ENCODE measurements at places on chromosomes 3 and 15.

GRCh38 chr3:89474333-89475130, 367.1 kb downstream of the EPHA3 start:
- no peak for DNase-seq

- no peak for DNase-seq
Measured at GRCh38 chr3:11134794-11135193, 19.5 kb upstream of the HRH1 start.

GRCh38 chr3:58215317-58216025, 4.7 kb upstream of the DNASE1L3 start:
- no peak for DNase-seq

DNA sequence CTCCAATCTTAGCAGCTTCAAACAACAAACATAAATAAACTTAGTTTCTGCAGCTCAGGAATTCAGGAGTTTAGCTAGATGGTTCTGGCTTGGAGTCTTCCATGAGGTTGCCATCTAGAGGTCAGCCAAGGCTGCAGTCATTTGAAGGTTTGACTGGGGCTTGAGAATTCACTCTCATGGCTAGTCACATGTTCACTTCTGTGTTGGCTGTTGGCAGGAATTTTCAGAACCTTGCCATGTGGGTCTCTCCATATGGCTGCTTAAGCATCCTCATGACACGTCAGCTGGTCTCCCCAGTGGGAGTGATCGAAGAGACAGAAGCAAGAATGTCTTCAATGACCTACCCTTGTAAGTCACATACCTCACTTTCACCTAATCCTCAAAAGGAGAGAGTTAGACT, 269.2 kb upstream of the CNTN3 start:
- no peak for DNase-seq

- no peak for DNase-seq
Measured at GRCh38 chr3:27458929-27459328, 25.3 kb downstream of the SLC4A7 start.

GRCh38 chr15:64665179-64665578, 110.2 kb downstream of the RBPMS2 start:
- DNase-seq: no peak

DNA sequence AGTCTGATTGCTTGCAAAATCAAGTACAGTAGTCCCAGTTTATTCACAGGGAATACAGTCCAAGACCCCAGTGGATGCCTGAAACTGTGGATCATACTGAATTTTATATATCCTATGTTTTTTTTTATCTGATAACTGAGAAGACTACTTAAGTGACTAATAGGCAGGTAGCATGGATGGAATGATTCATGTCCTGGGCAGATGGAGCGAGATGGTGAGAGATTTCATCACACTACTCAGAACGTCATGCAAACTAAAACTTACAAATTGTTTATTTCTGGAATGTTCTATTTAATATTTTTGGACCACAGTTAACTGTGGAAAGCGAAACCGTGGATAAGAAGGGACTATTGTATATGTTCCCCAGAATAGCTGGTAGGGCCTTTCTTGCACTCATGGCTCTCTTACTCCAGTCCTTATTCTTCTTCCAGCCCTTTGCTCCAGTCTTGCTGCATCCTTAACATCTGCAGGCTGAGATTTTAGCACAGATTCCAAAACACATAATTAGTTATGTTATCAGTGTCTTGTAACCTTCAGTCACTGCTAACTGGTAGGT, 290.0 kb downstream of the ADAMTSL3 start:
- DNase-seq: no peak

- no peak for DNase-seq
Measured at GRCh38 chr3:48716508-48716981, 476 bp downstream of the IP6K2 start.

GRCh38 chr3:54600441-54601204, 327.2 kb downstream of the LRTM1 start:
- DNase-seq: no peak

DNA sequence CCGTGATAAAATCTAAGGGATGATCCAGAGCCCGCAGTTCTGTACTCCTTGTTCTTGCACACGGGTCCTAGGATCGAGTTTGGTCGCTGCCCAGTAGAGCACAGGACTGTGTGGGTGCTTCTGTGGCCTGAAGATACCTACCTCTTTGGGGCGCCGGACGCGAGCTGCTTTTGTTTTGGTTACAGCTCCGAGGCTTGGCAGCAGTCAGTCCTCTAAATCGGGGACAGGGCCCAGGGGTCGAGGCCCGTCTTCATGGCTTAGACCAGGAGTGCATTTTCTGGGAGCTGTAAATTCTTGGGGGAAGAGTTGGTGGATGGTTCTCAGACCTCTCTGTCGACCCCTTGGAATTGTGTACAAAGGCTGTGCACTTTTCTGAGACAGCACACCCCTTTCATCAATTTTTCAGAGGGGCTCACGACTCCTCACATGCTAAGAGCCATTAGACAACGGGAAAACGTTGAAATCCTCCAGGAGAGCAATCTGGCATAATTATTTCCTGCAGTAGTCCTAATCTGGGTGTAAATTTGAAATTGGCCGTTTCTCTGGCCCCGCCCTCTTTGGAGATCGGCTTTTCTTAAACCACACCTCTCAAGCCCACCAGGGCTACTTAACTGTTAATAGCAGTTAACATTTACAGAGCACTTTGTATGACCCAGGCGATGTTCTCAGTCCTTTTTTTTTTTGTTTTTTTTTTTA, 928 bp downstream of the CEP97 start:
- no peak for DNase-seq

- DNase-seq: no peak
Measured at GRCh38 chr15:80502782-80503181, 98.6 kb downstream of the ARNT2 start.

GRCh38 chr3:22981861-22982260, 221.3 kb upstream of the UBE2E2 start:
- DNase-seq: no peak

- DNase-seq: no peak
Measured at GRCh38 chr3:51670053-51670822, 814 bp upstream of the TEX264 start.

DNA sequence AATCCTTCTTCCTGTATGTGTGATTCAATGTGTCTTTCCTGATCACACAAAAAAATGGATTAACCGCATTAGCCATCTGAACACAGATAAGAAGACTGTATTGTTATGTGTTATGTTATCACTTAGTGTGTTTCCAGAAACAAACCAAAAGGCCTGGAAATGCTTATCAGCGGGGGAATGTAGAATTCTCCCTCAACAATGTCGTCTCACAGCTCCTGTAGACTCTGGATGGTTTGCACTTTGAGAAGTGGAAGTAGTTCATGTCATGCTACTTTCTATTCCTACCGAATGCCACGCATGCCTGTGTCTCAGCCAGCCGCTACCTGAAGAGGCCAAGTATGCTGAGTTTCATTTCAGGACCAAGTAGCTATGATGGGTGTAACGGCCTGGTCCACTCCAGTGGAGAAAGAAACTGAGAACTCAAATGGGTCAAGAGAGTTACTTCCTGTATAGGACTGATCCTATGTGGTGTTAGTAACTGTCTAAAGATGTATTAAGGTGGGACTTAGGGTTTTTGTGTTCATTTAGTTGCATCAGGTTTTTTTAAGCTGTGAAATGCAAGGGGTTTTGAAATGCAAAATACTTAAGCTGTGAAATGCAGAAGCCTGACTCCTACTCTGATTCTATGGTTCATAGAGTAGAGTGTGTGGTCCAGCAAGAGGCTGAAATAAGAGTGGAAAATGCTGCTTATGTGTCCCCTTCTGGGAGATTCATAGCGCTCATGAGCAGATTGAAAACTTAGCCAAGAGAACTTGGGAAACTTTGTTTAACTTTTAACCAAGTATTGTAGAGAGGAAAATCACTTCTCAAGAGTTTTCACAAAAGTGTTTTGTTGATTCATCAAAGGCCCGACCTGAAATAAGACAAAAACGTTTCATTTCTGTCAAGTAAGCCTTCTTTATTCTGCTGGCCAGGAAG, 118.5 kb upstream of the LMOD3 start:
- no peak for DNase-seq

DNA sequence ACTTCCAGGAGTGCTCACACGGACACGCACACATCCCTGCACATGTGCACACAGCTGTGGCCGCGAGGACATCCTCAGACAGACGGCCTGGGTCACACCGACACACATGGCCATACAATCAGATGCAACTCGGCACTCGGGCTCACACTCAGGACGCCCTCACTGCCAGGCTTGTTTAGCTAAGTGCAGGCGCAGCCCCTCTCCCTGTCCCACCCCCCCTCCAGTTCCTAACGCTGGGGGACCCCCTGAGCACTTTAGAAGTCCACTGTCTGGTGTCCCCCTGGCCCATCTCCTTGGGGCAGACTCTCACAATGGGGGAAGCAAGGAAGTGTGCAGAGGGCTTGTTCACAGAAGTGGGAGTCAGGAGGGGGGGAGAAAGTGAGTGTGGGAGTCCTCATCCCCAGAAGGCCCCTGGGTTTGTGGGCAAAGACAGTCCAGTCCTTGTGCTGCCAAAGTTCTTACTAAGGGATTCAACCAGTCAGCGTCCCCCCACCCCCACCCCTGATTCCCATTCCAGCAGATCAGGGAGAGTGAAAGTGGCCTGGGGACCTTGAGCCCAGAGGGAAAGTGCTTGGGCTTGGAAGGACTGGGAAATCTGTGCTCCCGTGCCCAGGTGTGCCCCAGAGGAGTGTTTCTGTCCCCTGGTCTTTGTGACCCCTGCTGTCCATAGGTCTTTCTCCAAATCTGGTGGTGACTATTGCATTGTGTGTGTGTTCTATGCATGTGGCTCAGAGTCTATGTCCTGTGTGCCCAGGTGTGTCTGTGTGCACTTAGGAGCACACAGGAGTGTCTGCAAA, 767 bp upstream of the GATA2 start:
- no peak for DNase-seq

DNA sequence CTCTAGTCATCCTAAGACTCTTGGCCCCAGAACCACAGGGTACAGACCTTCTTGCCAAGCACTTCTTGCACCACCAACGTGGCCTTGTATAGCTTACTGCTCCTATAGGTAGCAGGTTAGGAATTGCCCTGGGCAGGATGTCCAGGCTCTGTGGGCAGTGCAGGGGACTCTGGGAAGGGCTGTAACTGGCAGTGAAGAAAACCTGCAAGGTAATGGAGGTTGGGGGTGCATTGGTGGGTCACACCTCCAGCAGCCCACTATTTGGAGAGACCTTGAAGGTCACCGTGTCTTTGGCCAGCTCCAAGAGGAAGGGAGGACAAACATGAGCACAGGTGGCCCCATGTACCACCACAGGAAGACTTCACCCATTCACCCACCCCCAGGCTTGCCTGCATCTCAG, 21.3 kb upstream of the XYLB start:
- DNase-seq: no peak

- no peak for DNase-seq
Measured at GRCh38 chr15:64137226-64137833, 14.2 kb upstream of the SNX22 start.

GRCh38 chr3:168425936-168426595, 330.3 kb upstream of the GOLIM4 start:
- DNase-seq: no peak

GRCh38 chr3:32817257-32817557, 590 bp upstream of the TRIM71 start:
- DNase-seq: no peak

DNA sequence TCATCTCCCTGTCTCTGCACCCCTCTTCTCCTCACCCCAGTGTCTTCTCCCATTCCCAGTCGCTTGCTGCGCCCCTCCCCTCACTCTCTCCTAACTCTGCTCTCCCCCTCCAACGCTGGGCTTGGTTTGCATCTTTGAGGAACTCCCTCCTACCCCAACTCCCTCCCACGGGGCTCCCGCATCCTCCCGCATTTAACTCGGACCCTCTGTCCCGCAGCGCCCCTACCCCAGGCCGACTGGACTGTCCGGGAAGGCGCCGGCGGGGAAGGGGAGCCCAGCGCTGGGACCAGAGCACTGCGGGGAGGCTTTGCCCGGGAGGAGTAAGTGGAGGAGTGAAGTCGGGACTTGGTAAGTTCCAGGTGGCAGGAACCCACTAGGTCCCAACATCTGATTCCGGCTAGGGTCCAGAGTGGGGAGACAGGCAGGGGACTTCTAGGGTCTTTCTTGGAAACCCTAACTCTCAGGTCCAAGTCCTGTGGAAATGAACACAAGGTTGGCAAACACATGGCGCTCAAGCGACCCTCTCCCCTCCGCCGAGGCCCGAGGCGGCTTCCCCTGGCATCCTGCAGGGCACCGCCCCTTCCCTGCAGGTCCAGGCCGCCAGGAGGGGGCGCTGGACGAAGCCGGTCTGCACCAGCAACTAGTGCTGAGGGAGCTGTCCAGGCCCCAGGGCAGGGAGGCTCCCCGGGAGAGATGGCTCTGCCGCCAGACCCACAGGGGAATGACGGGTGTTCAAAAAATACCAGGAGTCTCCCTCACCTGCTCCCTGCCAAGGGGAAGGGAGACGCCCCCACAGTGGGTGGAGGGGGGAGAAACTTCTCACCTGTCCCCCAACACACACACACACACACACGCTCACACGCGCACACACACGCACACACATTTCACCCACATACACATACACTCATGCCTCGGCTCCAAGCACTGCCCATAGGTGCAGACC, 53.2 kb downstream of the LHFPL4 start:
- DNase-seq: no peak

GRCh38 chr15:71357321-71357732, 242.1 kb downstream of the THSD4 start:
- DNase-seq: no peak

GRCh38 chr3:61666615-61667330, 105.4 kb downstream of the PTPRG start:
- no peak for DNase-seq

DNA sequence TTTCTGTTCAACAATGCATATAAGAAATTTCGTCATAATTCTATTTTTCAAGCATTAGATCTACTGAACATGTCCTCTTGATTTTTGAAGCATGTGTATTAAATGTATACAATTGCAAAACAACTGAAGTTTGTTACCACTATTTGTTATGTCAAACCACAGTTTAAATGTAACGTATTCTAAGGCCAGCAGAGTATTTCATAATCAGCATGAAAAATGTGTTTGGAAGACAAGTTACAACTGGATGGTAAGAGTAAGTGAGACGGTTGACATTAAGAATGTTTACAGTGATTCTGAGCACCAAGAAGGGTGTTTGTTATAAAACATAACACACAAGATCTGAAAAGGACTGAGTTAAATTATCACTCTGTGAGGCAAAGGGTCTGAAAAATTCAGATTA, 738.4 kb downstream of the PLOD2 start:
- no peak for DNase-seq

DNA sequence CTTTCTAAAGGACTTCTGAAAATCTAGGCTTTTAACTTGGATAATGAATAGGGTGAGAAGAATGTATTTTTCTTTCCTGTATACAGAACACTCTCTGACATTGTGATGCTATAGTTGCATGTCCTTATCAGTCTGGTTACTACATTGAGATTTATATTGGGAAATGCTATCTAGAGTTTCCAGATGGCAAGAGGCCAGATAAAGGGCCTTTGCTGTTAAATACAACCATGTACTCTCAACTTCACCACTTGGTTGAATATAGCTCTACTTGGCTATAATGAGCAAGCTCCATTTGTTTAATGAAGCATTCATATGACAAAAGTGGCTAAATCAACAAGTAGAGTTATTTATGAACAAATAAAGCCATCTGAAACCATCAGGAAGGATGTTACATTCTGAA, 91.0 kb downstream of the IGSF11 start:
- DNase-seq: no peak

- DNase-seq: peak; percentile 60
Measured at GRCh38 chr15:90594301-90594738, 64.6 kb downstream of the CRTC3 start.

GRCh38 chr3:101695779-101696372, 9.4 kb upstream of the RPL24 start:
- DNase-seq: no peak
